ENCODE measurements at places on chromosomes 7 and 10.

GRCh38 chr10:19209319-19209718, 160.7 kb downstream of the MALRD1 start:
- DNase-seq = no peak

DNA sequence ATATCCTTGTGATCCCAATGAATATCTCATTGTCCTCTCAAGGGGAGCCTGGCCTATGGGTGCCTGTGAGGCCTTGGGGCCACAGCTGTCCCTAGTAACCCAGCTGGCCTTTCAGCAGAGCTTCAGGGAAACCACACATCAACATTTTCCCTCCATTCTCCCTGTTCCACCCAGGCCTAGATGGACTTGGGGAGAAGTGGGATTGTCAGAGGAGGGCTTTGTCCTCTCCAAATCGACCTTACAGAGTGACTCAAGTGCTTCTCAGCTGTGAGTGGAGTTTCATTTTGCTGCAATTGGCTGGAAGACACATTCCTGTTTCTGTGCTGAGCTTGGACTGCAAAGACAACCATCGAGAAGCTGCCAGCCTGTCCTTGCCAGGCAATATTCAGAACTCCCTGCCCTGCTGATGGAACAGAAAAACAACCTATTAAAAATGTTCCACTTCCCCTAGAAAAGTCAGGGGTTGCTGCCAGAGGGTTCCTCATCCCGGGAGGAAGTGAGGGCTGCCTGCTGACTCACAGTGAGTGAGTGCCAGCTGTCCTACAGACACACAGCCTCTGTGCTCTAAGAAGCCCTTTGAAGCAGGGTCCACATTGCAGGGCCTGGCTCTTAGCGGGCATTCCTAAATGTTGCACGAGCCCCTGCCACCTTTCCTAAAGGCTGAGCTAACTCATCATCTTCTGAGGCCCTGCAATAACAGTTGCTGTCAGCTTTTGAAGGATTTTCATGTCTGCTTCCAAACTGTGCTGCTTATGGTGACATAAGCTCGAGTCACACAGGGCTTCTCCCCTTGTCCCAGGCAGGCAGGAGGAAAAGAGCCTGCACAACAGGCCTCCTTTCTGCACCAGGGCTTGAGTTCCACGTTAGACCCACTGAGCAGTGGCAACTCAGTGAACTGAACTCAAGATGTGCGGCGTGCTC, 20.5 kb downstream of the STRA8 start:
- no peak for DNase-seq

DNA sequence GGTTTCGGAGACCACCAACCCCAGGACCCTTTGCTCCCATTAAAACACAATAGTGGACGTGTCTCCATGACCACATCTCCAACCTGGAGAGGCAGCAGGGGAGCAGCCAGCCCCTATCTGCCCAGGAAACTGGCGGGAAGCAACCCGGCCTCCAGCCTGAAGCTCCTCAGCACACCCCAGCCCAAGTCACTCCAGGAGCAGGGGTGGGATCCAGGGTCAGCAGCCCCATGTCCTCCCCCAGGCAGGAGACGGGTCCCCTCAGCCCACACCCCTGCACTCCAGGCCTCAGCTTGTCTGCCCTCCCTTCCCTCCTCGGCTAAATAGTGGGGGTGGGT, 601 bp downstream of the ADAM8 start:
- DNase-seq = no peak

- DNase-seq = no peak
These were observed 15.0 kb downstream of the TAS2R60 start for GRCh38 chr7:143458263-143458662.

- no peak for DNase-seq
These were observed 77.9 kb upstream of the SAMD8 start for GRCh38 chr10:75033399-75034130.

DNA sequence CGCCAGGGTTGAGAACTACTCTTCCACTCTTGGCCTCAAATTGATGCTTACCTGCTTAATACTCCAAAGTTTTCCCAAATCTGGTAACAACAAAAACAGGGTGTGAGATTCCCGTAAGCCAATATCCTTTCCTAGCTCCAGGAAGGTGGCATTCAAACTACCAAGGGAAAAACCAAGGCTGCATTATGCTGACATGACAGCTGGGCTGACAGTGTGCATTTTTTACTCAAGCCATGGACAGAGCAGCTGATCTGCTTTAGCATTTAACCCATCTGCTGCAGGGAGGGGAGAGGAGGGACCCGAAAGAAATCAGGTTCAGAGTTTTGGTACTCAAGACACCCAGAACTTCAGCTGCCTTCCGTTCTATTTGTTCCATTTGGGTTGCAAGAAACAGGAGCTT, 49.8 kb upstream of the RAPGEF5 start:
- no peak for DNase-seq

GRCh38 chr7:801940-802381, 30.3 kb upstream of the SUN1 start:
- no peak for DNase-seq

- DNase-seq = no peak
These were observed 26.1 kb downstream of the INPP5A start for GRCh38 chr10:132563485-132564248.

DNA sequence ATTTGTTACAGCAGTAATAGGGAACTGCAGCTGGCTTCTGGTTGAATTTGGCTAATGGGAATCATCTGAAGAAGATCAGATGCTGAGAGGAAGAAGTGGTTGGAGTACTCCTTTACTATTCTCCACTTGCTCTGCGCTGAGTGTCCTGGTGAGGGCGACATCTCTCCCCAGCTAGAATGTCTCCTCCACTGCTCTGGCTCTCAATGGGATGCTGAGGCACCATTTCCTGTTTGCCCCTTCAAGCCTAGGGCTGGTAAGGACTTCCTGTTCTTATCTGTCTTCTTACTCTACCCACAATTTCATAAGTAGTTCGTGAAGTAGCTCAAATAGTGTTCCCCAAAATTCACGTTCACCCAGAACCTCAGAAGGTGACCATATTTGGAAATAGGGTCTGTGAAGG, 43.2 kb upstream of the TES start:
- DNase-seq = no peak

DNA sequence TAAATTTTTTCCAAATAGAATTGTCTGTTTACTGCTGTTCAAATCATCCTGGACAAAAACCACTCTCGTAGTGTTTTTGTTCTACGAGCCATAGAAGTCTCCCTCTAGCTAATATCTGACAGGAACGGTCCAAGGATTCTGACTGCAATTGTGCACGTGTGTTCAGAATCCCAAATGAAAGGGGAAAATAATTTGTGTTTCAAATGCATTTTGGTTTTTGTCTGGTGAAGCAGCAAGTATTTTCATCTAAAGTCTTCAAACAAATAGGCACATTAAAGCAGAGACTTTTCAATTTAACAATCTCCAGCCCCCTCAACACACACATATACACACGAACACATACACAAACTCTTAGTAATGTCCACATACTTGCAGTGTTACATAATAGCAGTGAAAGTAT, 475 bp downstream of the NEUROD6 start:
- no peak for DNase-seq

DNA sequence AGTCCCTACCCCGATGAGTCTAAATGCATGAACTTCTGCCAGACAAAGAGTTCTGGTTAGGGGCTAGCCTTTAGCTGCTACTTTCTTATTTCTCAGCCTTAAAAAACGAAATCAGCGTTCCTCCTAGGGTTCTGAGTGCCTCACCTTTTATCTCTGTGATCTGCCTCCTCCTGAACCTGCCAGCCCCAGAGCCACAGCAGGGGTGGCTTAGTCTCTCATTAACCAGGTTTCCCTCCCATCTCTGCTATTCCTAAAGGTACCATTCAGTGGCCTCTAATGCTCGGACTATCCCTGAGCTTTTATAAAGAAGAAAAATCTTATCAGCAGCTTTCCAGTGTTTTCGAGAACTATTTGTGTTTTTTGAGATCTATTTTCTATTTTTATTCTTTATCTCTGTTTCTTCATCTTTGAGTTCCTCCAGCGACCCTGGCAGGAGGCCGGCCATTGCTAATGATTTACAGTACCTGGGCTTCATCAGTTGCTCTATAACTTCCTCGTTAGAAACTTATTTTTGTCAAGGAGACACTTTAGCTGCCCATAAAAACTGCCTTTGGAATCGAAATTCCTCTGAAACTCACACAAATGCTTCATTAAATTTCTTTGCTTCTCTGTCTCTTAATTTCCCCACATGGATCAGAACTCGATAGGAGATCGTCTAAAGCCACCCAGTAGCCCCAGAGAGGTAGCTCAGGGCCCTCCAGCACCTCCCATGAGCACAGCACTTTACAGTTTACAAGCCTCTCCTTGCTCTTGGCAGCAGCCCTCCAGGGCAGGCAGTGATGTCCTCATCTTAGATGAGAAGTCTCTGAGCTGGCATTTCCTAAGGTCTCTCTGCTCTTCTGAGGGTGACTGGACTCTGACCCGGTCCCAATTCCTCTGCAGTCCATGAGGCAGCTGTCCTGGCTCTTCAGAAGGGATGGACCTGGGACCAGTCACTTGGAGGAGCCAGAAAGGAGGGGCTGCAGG, 149.1 kb downstream of the EBF3 start:
- no peak for DNase-seq

GRCh38 chr10:32205670-32206069, 141.3 kb downstream of the EPC1 start:
- no peak for DNase-seq

DNA sequence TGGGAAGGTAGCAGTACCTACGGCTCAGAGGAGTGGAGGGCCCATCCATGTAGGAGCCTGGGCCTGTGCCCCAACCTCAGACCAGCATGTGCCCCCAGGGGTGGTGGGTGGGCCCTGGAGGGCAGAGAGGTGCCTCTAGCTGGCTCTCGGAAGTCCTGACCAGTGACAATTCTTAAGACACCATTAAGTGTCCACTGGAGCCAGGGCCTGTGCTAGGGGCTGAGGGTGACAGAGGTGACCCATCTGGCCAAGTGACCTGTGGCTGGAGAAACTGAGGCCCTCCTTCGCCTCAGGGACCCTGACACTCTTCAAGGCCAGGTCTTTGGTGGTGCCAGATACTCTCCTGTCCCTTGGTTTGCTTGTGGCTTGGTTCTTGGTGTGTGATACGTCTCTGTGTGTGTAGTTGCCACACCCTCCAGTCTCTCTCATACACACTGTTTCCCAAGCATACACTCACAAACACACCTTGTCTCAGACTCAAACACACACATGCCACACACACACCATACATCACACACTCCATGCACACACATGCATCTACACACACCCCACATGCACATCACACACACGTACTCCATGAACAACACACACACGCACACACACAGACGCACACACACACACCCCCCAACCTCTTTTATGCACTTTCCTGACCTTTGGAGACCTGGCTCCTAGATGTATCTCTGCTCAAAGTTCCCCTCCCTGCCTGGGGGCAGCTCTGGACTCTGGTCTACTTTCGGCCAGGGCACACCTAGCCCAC, 897 bp upstream of the RAMP3 start:
- no peak for DNase-seq

DNA sequence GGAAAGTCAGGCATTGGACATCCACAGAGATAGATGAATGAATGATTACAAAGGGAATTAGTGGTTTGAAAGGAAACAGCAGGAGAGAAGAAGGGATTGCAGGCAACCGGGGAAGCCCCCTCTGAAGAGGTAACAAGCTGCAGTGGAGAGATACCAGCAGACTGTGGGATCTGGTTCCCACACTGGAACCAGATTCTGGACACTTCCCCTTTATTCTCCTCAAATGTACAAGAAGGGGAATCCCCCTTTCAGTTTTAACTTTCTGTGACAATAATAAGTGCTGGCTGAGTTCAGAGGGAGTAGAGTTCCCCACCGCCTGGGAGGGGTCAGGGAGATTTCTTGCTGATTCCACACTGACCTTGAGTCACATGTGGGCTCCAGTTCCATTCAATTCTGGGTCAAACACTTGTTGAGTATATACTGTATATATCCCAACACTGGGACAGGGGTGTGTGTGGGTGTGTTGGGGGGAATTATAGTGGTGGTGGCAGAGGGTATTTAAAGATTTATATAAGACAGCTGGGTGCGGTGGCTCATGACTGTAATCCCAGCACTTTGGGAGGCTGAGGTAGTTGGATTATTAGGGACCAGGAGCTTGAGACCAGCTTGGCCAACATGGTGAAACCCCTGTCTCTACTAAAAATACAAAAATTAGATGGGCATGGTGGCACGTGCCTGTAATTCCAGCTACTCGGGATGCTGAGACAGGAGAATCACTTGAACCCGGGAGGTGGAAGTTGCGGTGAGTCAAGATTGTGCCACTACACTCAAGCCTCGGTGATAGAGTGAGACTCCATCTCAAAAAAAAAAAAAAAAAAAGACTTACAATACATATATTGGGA, 16.5 kb upstream of the DDIT4 start:
- DNase-seq = no peak

DNA sequence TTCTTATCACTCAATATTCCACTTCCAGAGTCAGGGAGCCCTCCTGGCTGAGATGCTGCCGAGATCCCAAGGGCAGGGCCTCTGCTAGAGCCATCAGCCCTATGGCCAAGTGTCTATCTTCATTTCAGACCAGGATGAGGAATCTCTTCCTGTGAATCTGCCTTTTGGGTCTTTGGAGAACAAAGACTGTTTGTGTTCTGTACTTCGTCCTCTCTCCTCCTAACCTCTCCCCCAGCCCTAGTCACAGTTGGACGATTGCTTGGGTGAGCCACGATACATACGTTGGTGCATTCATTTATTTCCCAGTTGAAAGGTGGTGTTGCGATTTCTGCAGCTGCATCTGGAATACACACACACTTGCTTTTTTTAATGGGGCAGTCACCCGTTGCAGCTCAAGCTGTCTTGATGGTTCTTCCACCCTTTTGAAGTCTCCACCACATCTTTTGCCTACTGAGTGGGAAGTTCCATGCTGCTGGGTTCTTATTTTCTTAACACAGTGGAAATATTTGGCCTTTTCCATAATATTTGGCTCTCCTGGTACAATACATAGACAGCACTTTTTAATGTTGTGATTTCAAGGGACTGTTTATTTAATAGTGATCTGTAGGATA, 26.7 kb downstream of the SH3PXD2A start:
- DNase-seq = no peak

DNA sequence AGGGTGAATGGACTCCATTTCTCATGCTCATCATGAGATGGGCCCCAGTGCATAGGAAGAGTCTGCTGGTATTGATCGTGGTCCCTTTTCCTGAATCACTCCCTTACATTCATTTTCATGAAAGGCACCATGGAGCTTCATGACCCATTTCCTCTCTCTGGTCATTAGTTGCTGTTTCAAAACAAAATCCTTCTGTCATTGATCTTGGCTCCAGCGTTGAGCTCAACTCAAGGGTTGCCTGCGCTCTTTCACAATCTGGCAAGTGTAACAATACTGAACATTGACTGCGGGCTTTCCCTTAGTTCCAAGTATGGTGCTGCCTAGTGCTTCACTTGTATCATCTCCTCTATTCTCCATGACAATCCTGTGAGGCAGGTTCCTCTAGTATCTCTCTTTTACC, 197.6 kb downstream of the TMEM178B start:
- DNase-seq = no peak

GRCh38 chr7:4792537-4793126, 17.2 kb downstream of the AP5Z1 start:
- no peak for DNase-seq

- no peak for DNase-seq
These were observed 43.3 kb downstream of the FRMPD2 start for GRCh38 chr10:48231178-48231577.

DNA sequence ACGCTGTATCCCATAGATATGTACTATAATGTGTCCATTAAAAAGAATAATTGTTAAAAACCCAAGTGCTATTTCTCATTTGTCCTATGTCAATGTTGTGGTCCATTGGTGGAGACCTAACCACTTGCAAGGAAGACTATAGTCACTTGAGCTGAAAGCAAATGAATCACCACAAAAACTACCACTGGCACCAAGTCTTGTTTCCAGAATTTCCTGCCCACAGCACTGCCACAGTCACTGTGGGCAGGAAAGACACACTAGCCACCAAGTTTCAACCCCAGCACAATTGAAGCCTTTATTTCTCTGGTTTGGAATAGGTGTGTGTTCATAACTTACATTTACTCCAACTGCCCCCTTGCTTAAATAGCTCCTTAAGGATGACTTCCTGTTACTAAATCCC, 12.4 kb downstream of the DIP2C start:
- DNase-seq = no peak

All from stimulated activated CD4-positive, alpha-beta T cell treated with anti-CD3 and anti-CD28 coated beads, TNF-alpha, amount 100 ng/mL, for 1 hour (primary cell).